ENCODE measurements at places on chromosomes 7 and 10.

GRCh38 chr7:18212308-18212707 is 184.7 kb upstream of the PRPS1L1 start:
- DNase-seq: no peak

- DNase-seq: no peak
These were observed 31.2 kb downstream of the PALD1 start for GRCh38 chr10:70509757-70510147.

GRCh38 chr7:46811529-46811928 is 770.4 kb downstream of the TNS3 start:
- DNase-seq: no peak

DNA sequence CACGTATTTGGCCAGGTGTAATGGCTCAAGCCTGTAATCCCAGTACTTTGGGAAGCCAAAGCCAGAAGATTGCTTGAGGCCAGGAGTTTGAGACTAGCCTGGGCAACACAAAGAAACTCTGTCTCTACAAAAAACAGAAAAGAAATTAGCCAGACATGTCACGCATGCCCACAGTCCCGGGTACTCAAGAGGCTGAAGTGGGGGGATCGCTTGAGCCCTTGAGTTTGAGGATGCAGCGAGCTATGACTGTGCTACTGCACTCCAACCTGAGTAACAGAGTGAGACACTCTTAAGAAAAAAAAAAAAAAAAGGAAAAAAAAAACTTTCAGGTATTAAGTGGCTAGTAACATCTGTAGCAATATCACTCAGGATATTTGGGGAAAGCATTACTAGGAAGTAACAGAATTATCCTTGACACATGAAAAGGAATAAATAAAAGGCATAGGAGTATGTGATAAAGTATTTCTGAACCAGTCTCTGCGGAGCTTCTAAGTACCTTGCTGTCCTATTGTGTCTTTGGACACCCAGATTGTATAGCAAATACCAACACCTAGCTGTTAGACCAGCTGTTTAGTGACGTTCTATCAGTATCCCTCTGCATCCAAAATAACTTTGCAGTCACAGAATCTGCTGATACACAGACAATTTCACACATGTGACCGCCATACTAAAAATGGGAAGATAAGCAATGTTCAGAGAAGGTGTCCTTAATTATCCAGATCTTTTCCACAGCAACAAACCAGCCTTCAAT is 74.4 kb downstream of the CYTH3 start:
- no peak for DNase-seq

DNA sequence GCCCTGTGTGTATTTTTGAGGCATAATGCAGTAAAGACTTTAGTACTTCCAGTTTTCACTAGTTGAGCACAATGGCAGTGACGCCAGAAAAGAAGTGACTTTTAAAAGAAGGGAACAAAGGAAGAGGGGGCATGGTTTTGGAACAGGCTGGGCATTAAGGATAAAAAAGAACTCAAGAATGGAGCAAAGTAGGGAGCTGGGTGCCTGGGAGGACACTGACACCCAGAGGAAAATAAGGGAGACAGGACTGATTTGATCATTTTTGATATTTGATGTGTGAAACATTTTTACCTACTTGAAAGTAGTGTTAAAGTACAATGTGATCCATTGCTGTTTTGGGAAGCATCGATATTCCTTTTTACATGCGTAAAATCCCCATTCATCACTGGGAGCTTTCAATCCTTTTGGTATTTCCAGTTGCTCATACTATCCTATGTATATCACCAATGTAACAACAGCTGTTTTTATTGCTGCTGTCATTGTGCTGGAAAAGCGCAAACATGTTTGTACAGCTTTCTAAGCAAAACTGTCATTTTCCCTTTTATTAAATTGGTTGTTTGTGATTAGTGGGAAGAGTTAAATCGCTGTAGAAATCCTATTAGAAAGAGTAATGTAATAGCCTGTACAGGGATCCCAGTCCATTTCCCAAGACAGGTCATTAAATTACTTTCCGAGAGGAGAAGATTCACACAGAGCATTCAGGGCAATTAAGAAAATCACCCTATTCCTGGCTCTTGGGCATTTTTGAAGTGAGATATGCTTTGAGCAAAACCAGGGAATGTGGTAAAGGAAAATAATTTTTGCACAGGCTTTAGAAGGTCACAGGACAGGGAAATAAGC is 85.2 kb downstream of the ADAM12 start:
- DNase-seq: no peak

DNA sequence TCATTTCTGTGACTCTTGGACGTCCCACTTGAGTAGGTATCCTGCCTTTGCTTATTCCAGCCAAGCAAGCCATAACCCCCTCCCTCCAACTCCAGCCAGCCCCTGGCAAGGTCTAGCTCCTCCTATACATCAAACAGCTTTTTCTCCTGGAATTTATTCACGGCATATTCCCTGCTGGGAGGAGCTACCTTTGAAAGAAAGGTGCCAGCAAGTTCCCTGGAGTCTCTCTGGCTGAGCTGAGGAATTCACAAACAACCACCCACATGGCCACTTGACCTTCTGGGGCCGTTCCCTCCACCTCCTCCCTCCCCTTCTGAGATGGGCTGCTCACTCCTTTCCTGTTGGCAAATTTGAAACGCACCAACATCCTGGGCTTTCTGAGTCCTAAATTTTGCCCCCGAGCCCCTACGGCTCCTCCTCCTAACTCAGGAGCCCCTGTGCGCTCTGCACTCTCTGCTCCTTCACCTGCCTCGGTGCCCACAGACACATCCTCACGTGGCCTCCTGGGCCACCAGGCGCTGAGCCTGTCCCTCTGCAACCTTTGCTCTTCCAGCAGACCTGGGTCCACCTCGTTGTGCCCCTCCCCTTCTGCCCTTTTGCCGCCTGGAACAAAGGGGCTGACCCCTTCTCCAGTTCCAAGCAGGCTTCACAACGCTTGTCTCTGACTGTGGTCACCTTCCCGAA is 48.0 kb downstream of the HSPA12A start:
- no peak for DNase-seq

GRCh38 chr10:104127411-104127810 is 5.4 kb downstream of the SFR1 start:
- no peak for DNase-seq

DNA sequence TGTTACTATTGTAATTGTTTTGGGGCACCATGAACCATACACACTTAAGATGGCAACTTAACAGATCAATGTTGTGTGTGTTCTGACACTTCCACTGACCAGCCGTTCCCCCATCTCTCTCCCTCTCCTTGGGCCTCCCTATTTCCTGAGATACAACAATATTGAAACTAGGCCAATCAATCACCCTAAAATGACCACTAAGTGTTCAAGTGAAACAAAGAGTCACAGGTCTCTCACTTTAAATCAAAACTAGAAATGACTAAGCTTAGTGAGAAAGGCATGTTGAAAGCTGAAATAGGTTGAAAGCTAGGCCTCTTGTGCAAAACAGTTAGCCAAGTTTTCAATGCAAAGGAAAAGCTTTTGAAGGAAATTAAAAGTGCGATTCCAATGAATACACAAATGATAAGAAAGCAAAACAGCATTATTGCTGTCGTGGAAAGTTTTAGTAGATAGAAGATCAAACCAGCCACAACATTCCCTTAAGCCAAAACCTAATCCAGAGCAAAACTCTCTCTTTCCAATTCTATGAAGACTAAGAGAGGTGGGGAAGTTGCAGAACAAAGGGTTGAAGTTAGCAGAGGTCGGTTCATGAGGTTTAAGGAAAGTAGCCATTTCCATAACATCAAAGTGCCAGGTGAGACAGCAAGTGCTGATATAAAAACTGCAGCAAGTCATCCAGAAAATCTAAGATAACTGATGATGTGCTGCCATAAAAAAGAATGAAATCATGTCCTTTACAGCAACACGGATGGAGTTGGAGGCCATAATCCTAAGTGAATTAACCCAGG is 90.6 kb downstream of the MTPN start:
- DNase-seq: no peak

DNA sequence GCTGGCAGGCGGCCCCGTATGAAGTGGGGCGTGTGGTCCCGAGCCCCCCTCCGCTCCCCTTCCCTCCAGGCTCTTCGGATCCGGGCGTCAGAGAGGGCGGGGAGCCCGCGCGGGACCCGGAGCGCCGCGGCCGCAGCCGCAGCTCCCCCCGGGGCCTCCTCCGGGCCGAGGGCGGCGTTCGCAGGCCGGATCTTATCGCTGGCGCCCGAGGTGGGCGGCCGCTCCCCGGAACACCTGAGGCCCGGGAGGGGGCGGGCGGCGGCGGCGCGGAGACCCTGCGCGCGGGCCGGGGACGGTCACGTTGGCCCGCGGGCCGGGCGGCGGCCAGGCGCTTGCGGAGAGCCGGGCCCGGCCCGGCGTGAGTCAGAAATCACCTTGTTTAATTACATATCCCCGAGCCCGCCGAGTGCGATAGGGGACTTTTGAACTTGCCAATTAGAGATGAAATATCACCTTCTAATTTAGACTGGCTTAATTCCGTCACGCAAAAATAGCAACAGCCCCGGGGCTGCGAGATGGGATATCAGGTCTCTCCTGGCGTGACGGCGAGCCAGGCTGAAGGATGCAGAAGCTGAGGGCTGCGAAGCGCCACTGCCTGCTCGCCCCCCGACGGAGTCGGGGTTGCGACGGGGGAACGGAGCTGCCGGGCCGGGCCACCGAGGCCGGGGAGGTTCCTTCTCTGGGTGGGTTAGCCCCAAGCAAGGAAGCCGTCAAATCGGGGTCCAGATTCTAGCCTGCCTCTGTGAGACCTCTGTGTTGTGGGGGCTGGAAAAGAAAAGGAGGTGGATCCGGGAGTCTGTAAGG is 43.4 kb downstream of the LDB3 start:
- DNase-seq: no peak

DNA sequence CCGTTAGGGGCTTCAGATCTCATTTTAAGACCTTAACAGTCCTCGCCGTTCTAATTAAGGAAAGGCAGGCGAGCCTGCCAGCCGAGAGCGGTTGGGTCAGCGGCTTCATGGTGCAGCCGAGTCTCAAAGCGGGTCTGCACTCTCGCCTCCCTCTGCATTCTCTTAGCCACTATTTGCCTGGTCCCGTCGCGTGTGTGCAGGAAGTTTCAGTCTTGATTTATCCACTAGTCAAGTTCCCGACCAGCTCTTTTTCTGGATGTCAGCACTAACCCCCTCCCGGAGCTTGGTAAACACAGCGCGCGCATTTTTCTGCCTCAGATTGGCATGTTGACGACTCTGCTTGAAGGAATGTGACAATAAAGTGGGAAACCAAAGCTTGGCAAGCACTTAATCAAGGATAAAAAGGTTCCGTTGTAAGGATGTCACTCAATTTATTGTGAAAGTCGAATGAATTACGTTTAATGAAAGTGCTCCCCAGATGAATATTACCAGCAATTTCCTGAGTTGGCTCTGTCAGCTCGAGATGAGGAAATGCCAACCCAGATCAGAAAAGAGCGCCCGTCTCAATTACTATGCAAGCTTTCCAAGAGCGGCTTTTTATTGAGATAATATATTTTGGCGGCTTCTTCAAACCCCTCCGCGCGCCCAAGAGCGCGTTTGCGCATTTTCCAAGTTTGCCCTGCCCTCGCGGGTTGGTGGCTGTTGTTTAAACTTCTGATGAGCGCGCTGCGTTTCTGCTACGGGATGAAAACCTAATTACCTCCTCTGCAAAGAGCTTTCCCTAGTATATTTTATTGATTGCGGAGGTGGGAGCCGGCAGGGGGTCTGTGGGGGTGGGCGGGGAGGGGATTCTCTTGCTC is 7.9 kb downstream of the NXPH1 start:
- DNase-seq: no peak

DNA sequence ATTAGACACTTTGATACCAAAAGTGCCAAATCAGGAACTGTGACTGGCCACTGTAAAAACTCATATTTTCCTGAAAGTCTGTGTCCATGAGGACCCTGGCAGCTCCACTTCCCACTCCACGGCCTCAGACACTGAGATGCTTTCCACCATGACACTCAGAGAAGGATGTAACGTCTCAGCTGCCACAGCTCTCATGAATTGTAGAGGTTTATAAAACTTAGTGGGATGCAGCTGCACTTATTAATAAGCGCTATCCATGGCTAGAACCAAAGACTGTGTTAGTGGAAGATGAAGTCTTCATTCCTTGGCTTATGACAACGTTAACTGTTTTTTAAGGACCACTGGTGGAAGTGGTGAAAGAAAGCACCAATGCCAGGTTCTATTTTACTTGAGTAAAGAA is 121.0 kb downstream of the ITIH5 start:
- DNase-seq: no peak

GRCh38 chr10:52965509-52965908 is 192.9 kb upstream of the MBL2 start:
- no peak for DNase-seq

GRCh38 chr7:131493581-131493980 is 62.8 kb downstream of the PODXL start:
- no peak for DNase-seq

GRCh38 chr10:48670978-48671913 is 13.4 kb upstream of the WDFY4 start:
- DNase-seq: no peak

DNA sequence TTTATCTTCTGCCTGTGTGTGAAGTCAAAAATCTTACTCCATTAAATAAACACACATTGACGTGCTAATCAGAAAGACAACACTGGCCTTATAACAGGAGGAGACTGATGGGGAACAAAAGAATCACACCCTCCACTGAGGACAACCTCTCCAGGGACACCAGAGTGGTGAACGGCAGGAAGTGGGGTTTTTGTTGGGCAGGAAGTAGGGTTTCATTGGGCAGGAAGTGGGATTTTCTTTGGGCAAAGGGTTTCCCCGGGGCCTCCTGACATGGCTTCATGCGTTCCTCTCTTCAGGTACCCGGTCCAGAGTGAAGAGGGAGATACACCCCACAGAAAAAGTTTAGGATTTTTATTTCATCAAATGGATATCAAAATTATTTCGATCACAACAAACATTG is 30.6 kb downstream of the ADARB2 start:
- no peak for DNase-seq

- DNase-seq: no peak
These were observed 124.2 kb downstream of the ARHGAP22 start for GRCh38 chr10:48480397-48481374.

- DNase-seq: no peak
These were observed 50.2 kb upstream of the PDCD4 start for GRCh38 chr10:110821508-110821907.

GRCh38 chr7:18420748-18421147 is 74.8 kb upstream of the HDAC9 start:
- no peak for DNase-seq

DNA sequence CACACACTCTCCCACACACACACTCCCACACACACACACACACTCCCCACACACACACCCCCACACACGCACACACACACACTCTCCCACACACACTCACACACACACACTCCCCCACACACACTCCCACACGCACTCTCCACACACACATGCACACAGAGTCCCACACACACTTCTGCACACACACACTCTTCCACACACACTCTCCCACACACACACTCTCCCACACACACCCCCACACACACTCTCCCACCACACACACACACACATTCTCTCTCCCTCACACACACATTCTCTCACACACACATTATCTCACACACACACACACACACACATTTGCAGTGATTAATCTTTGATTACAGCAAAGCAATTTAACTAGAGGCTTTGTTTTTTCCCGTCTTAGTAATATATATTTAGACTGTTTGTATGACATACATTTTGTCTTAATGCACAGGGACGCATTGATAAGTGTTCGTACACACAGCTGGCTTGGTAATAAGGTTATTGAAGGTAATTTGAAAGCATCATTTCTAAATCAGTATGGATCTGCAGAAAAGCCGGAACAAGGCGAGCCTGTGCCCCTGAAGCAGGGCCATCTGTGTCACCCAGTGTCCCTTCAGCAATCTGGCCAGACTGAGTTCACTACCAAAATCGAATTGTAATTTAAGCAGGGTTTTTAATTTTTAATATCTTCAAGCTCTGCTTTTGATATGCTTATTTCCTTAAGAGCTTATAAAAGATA is 69.9 kb upstream of the SH2B2 start:
- DNase-seq: no peak

- DNase-seq: no peak
These were observed 23.3 kb upstream of the AGBL3 start for GRCh38 chr7:134963036-134963435.
